NCI-H2029 treated with DMSO at 0.1 percent for 48 hours (cell line): ENCODE measurements at places on chromosomes 6 and 20.

GRCh38 chr20:51447097-51447764 is 95.3 kb downstream of the NFATC2 start:
- no peak for DNase-seq

DNA sequence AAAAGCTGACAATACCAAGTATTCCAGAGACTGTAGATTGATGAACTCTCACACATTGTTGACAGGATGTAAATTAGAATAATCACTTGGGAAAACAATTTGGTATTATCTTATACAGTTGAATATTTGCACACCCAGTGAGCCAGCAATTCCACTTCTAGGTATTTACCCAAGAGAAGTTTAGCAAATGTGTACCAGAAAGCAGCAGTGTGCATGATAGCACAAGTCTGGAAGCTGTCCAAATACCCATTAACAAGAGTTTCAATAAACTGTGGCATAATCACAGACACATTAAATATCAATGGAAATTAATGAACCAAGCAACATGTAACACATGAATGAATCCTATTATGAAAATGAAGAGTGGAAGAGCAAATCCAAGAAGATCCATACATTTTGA is 233.6 kb downstream of the TPBG start:
- DNase-seq = peak; percentile 94

GRCh38 chr6:152351110-152351509 is 286.1 kb downstream of the SYNE1 start:
- DNase-seq = no peak

DNA sequence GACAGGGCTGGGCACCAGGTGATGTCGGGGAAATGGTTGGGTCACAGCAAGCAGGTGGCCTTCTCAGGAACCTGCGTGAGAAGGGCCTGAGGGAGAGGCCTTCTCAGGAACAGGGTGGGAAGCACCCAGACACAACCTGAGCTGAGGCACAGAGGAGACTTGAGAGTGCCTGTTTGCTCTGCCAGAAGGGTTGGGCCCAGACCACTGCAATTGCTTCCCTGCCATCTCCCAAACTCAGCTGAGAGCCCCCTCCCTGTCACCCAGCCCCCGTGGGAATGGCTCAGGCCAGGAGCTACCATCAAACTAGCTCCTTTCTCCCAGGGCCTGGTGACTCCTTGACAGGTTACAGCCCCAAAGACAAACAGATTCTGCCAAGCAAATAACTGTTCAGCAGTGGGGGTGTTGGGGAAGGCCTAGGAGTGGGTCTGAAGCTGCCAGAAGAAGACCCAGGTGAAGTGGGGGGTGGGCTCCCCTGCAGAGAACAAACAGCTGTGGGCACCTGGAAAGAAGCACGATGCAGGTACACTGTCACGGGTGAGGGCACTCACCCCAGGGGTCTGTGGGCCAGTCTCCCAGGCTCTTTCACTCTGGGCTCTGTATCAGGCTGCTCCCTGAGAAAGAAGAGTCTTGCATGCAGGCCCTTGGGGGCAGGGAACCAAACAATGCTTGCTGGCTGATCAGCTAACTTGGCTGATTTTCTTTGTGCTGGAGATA is 30.4 kb upstream of the SPDEF start:
- no peak for DNase-seq

GRCh38 chr6:125044066-125044465 is 81.8 kb downstream of the RNF217 start:
- no peak for DNase-seq

- DNase-seq = no peak
These were observed 1.1 kb downstream of the DLK2 start for GRCh38 chr6:43454290-43454695.

DNA sequence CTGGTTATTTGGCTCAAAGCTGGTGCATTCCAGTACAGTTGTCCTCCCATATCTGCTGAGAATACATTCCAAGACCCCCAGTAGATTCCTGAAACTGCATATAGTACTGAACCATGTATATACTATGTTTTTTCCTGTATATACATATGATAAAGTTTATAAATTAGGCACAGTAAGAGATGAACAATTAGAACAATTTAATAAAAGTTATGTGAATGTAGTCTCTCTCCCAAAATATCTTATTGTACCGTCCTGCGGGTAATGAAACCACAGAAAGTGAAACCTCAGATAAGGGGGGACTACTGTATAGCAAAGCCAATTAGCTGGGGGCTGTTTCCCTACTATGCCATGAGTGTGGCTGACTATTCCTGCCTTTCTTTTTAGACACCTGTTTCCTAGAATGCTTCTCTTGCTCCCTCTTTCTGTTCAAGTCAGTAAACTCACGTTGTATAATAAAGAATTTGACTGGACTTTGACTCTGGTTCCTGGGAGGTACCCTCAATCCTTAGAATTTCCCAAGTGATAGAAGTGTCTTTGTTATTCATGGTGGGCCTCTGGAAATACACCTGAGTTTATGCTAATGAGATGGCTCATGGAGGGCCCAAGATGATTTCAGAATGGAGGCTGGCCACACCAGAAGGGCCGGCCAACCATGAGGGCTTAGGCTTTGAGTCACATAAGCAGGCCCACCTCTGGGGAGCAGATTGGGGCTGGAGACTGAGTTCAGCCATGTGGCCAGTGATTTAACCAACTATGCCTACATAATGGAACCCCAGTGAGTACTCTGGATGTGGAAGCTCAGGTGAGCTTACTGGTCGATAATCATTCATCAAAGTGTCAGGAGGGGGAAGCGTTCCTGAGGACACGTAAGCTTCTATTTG is 689 bp upstream of the BLOC1S5 start:
- no peak for DNase-seq

DNA sequence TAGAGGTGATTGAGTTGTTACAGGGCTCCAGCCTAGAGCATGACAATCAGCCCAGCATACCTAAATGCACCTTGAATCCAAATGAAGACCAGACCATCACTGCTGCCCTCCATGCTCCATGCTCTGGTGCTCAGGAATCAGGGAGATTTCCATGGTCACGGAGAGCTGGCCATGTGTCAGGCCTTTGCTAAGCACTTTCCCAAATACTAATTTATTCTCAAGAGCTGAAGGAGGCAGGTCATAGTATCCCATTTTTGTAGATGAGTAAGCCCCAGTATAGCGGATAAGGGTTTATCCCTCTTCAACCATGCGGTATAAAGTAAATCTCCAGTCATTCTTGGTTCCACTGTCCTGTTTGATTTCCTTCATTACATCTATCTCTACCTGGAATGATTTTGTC is 240.8 kb downstream of the TFAP2A start:
- DNase-seq = no peak

DNA sequence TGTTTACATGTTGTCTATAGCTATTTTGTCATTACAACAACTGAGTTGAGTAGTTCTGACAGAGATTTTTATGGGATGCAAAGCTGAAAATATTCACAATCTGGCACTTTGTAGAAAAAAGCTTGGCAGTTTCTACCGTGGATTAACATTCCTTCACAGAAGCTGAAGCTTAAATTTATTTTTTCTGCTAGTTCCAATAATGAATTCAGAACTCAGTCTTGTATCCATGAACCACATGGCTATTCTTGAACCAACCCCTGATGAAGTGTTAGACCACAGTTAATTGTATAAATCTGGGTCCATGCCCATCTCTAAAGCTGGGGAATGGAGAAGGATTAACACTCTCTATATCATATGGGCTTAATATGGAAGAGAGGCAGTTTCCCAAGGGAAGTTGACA is 743.8 kb upstream of the FLRT3 start:
- DNase-seq = no peak

- DNase-seq = peak; percentile 75
These were observed 108.2 kb upstream of the GMDS start for GRCh38 chr6:2353412-2354137.
